ENCODE measurements at places on chromosomes 5 and 9.

DNA sequence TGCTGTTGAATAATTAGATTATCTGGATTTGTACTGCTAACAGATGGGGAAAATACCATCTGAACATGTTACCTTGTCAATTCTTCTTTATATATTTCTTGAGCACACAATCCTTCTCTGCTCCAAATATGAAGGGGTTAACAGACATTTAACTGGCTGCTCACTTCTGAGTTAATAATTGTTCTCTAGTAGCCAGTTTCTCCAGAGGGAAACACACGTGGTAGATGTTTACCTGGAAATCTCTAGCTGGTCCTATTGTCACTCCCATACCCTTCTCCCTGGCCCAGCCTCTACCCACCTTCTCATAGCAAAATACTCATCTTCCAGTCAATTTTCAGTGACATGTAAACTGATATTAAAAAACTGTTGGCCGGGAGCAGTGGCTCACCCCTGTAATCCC, 101.5 kb upstream of the ZNF462 start:
- DNase-seq = no peak

DNA sequence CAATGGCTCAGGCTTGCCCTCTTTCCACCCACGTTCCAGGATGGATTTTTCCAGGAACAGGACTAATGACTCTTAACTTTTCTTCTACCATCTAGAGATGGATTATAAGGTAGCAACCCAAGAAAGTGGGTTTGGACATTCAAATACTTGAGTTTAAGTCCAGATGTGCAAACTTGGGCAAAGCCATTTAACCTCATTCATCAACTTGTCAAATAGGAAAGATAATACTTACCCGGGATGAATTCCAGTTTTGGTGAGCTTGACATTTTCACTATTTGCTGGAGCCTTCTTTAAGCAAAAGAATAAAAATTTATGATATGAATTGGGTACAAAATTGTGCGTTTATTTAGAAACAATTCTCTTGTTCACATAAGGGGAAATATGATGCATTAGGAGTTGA, 44.3 kb upstream of the ZBED3 start:
- no peak for DNase-seq

- DNase-seq = no peak
Measured at GRCh38 chr5:36611520-36612274, 5.3 kb downstream of the SLC1A3 start.

GRCh38 chr5:141669520-141669919, 12.5 kb downstream of the ARAP3 start:
- DNase-seq = no peak

DNA sequence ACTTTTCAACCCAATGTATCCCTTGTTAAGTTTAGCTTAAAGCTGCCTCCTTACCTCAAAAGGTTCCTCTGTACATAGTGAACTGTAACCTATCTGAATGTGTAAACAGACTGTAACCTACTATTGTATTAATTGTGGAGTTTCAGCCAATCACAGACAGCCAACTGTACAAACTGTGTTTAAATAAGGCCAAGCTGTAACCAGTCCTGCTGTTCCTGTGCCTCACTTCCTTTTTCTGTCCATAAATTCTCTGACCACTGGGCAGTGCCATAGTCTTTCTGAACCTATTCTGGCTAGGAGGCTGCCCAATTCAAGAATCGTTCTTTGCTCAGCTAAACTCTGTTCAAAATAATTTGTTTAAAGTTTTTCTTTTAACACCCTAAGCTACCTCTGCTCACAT, 74.7 kb upstream of the DAPK1 start:
- DNase-seq = peak; percentile 17

DNA sequence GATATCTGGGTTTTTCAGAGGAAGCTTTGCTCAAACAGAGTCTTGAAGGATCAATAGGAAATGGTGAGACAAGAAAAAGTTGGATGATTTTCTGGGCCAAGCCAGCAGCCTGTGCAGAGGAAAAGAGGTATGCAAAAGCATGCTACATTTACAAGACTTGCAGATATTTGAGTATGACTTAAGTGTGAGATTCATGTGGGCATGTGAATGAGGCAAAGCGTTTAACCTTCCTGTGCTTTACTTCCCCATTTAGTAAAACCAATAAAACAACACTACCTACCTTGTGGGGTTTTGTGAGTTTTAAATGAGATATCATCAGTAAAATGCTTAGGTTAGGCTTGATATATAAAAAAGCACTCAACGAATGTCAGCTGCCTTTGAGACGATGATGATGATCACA, 58.1 kb downstream of the PIP5K1B start:
- DNase-seq = no peak

DNA sequence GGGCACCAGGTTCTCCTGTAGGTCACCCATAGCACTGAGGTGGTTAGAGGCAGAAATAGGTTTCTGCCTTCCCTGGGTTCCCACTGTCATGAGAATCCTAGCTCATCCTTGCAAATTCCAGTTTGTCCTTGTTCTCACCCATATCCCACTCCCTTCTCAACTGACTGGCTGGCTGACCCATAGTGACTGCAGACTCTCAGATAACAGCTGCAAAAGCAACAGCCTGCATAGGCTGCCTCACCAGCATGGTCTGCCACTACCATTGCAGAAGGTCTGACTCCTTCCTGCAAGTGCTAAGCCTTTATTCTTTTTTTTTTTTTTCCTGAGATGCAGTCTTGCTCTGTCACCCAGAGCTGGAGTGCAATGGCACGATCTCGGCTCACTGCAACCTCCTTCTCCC, 194.0 kb downstream of the SEMA6A start:
- DNase-seq = no peak

- no peak for DNase-seq
Measured at GRCh38 chr9:82443312-82443711, 454.7 kb downstream of the SPATA31D1 start.

GRCh38 chr9:95974389-95974788, 98.9 kb downstream of the ERCC6L2 start:
- DNase-seq = no peak

- DNase-seq = no peak
Measured at GRCh38 chr5:57987552-57987951, 472.3 kb downstream of the PLK2 start.

GRCh38 chr5:173567548-173567947, 48.9 kb downstream of the BOD1 start:
- no peak for DNase-seq

- DNase-seq = no peak
Measured at GRCh38 chr5:353612-354580, 32.4 kb downstream of the AHRR start.

DNA sequence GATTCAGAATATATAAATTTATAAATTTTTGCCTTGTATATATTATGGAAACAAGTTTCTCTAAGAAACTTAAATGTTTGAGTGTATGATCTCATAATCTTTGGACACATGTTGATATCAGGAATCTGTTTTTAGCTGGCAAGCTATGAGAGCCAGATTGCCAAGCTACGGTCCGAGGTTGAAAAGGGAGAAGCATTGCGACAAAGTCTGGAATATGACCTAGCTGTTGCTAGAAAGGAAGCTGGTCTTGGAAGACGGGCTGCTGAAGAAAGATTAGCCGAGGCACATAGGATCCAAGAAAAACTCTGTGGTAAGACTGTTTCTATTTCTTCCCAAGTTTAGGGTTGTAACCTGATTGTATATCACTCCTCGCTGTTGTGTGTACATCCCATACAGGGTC, 25.9 kb downstream of the CCDC171 start:
- no peak for DNase-seq

- no peak for DNase-seq
Measured at GRCh38 chr5:154309805-154310204, 119.3 kb downstream of the GALNT10 start.

GRCh38 chr9:91646702-91647101, 223.1 kb upstream of the NFIL3 start:
- DNase-seq = no peak

DNA sequence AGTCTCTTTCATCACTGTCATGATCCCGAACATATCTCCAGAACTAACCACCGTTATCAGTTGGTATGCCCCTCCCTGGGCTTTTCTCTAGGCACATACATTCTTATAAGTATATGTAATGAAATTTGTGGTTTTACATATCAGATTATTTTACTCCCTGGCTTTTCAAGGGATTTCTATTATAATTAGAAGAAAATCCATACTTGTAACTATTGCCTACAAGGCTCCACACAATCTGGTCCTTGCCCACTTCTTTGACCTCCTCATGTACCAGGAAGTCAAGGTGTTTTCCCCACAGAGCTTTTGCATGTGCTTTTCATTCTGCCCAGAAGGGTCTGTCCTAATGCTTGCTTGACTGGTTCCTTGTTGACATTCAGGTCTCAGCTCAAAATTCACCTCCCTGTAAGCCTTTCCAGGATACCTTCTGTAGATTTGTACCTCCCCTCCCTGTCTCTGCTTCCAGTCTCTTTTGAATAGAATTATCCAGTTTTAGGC, 33.6 kb upstream of the HSD17B4 start:
- DNase-seq = no peak

DNA sequence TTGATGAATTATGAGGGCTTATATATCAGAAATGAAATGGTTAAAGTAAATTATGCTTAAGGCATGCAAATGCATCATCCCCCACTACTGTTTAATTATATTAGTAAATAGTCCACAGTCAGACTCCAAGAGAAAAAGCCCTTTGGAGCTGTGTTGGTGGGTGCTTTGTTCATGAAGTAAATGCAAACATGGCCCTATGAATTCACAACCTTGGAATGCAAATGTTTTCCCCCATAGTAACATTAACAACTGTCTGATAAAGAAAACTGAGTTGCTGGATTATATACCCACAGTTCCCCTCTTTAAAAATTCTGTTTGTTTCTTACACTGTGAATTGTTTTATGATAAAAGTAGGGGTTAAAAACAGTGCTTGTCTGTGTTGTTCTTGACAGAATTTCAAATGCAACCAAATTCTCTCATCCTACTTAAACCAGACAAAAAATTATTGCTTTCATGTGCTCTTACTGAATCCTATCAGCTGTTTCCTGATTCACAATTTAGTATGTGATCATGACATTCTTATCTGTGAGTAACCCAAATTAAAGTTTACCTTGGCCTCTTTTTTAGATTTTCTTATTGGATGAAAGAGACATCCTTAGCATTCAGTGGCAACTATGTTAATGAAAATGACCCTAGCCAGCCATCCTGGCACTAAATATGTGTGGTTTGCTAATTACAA, 48.5 kb upstream of the SNCAIP start:
- DNase-seq = no peak

GRCh38 chr9:119533504-119533903, 164.3 kb upstream of the BRINP1 start:
- no peak for DNase-seq

- DNase-seq = no peak
Measured at GRCh38 chr9:12717907-12718306, 24.7 kb downstream of the TYRP1 start.

- no peak for DNase-seq
Measured at GRCh38 chr5:64301566-64301965, 135.9 kb downstream of the RNF180 start.

- no peak for DNase-seq
Measured at GRCh38 chr5:42462083-42462482, 38.8 kb downstream of the GHR start.

GRCh38 chr9:34143116-34143515, 16.6 kb upstream of the DCAF12 start:
- no peak for DNase-seq

GRCh38 chr5:71982717-71983395, 124.4 kb upstream of the MAP1B start:
- DNase-seq = no peak

DNA sequence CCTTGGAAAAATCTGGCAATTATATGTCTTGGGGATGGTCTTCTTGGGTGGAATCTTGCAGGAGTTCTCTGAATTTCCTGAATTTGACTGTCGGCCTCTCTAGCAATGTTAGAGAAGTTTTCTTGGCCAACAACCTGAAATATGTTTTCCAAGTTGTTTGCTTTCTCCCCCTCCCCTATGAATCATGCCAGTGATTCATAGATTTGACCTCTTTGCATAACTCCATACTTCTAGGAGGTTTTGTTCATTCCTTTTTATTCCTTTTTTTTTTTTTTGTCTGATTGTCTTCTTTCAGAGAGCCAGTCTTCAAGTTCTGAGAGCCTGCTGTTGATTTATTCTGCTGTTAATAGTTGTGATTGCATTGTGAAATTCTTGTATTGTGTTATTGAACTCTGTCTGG, 56.7 kb upstream of the SLC44A1 start:
- DNase-seq = no peak

DNA sequence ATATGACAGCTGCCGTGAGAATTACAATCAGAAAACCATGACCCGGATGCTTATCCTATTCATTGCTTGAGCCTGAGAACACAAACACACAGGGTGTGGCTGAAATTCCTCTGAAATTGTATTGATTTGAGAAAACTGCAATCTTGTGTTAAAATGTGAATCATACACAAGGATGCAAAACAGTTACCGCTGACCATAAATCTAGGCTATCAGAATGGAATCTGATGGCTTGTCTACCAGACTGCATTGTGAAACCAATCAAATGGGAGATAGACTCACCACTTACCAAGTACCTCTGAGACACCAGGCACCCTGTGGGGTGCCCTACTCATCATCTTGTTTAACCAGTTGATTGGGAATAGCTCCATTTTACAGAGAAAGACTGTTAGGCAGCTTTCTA, 188.7 kb upstream of the MSX2 start:
- DNase-seq = no peak

DNA sequence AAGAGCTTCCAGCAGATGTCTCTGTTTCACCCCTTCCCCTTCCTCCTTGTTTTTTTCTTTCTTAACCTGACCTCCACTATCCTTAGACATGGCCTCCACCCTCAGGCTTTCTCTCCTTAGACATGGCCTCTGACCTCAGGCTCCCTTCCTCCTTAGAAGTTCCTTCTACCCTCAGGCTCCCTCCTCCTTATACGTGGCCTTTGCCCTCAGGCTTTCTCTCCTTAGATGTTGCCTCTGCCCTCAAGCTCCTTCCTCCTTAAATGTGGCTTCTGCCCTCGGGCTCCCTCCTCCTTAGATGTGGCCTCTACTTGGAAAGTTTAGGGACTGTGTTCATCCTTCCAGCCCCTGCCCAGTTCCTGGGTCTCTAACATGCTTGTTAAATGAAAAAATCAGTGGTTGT, 180.4 kb upstream of the S1PR3 start:
- no peak for DNase-seq

DNA sequence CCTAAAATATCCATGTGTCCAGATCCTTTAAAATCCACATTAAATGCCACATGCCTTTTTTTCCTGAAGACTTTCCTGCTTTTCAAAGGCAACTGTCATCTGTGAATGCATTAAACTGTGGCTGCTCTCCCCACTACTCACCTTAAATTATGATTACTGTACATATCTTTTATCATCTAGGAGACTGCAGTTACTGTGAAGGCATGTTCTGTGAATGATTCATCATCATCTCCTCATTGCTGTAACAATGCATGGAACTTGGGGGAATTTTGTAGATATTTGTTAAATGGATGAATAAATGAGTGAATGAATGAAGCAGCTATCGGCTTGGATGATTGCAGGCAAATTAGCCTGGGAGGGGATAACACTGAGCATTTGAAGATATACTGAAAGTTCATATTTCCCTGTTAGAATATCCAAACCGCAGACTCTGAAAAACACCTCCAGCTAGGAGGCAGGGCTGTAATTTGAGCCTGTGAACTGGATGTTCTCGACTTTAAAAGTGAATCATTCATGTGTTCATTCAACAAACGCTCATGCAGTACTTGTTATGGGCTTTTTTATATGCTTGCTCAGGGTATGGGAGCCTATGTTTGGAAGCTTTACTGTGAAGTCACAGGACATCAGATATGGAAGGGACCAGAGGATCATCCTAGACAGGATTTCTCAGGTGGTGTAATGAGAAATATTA, 519.2 kb downstream of the KIF4B start:
- no peak for DNase-seq

Data from hematopoietic multipotent progenitor cell treated with erythropoietin and hydrocortisone succinate and interleukin-3 and kit ligand, for 8 days (in vitro differentiated cells).